ENCODE measurements at places on chromosomes 3 and 15.
A peak's percentile ranks its signal among the peaks of the same experiment; 100 is the strongest.

DNA sequence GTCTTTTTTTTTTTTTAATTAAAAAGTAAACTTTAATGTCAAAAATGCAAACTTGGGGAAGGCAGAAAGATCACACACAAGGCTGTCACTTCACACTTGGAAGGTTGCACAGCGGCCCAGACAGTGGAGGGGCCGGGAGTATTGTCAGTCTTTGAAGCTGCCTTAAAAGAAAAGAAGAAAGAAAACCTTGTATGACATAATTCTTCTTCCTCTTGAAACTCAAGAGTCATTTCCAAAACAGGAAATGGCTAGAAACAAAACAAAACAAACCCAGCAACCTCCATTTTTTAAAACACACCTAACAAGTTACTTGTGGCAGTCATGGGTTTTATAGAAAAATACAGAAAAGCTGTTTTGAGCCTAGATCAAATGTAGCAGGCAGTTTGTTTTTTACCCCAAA is 68.1 kb upstream of the MAGI1 start:
- DNase-seq = peak; percentile 29

DNA sequence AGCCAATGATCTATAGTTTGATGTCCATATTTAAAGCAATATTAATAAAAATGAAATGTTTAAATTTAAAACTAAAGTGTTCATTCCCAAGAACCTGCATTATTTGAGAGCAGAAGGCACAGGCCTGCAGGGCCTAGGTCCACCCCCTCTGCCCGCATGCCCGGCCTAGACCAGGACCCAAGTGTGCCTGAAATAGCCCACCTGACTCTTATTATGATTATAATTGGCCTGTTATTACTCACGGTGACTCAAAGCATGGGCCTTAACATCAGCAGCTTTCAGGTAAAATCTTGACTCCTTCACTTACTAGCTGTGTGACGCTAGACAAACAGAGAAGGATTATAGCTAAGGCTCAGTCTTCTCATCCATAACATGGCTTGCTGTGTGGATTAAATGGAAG is 128.8 kb downstream of the PLCL2 start:
- DNase-seq = no peak

DNA sequence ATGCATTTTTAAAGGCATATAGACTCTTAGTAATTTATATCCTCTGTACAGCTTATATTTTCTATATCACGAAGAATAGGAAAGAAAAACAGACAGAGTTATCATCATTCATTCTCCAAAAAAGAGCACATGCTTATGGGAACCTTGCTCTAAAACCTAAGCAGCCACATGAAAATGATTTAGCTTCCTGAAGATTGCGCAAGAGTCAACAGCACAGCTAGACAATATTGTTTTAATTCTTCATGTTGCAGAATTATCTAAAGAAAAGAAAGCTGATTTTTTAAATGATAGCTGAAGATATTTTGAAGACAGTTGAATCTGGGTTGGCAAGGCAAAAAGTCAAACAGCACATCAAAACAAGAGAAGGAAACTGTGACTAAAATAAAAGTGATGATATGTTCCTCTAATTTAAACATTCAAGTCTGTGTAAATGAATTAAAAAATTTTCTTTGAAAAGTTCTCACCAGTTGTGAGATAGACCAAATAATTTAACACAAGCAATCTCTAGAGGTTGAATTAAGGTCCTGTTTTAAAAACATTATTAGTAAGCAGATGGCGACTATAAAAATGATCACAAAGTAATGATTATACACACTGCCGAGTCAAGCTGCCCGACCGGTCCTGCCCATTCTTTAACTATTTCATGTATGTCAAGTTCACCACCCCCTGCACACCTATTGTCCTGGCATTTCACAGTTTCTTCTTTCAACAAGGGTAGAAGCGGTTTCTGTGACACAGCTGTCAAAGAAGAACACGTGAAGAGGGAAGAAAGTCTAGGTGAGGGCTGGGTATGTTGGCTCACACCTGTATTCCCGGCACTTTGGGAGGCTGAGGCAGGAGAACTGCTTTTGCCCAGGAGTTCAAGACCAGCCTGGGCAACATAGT is 74.2 kb upstream of the BHLHE40 start:
- DNase-seq = peak; percentile 78

DNA sequence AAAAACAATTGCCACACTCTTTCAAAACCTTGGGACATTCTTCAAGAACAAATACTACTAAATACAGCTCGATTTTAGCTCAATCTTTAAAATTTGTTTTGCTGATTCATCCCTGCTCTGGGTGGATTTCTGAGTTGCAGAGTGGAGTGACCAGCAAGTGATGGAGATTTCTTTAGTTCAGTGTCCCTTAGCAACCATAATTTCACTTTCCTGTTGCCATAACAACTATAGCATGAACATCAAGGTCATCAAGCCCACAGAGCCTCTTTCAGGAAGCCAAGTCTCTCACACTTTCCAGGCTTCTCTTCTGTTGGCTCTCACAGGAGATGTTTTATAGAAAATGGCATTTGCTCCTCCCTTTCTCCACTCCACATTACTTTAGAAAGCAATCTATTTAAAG is 597.2 kb upstream of the ADAMTS9 start:
- peak; percentile 4 for DNase-seq

DNA sequence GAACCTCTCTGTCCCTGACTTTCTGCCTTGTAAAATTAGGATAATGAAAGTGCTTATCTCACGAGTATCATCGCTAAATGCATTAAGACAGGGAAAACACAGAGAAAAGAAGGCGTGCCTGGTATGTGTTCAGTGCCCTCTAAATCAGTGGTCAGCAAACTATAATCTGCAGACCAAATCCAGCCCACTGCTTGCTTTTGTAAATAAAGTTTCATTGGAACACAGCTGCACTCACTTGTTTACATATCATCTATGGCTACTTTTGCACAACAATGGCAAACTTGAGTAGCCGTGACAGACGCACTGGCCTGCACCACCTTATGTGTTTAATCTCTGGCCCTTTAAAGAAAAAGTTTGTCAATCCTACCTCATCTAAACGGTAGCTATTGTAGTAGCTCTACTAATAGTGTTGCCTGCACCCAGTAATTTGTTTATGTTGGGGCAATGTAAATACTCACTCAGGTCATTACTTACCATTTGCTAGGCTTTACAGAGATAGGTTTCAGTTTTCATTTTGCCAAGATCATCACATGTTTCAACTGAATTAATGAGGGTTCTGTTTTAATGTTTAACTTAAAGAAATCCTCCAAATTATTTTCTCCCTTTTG is 229.4 kb downstream of the FEZF2 start:
- DNase-seq = no peak

- DNase-seq = peak; percentile 75
Measured at GRCh38 chr3:45154641-45155147, 8.5 kb upstream of the CDCP1 start.

- DNase-seq = peak; percentile 66
Measured at GRCh38 chr15:61839546-61839945, 220.7 kb downstream of the VPS13C start.

DNA sequence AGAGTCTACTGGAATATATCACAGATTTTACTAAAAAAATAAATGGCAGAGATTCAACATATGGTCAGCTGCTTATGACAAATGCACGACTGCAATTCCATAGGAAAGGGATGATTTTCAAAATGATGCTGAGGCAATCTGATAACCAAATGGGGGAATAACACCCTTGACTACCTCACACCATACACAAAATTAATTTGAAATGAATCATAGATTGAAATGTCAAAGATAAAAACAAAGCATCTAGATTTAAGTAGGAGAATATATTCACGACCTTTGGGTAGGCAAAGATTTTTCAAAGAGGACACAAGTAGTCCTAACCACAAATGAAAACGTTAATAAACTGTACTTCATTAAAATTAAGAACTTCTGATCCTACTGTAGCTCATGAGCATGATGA is 11.2 kb downstream of the SENP7 start:
- DNase-seq = no peak

DNA sequence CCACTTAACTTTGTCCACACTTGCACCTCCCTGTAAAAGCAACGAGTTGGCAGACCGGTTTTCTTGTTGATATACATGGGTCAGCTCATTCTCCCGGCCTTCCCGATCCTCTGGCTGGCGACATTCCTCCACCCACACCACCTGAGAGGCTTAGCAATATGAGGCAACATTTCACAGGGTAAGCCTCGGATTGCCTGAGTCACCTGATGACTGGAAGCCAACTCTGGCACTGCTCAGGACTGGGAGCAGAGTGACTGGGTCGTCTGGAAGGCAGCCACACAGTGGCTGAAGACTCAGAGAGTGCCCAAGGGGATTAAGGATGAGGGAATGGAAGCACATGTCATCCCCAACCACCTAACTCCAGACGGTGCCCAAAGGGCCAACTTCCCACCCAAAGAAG is 9.8 kb downstream of the HOMER2 start:
- DNase-seq = peak; percentile 9

GRCh38 chr15:31526916-31527690 is 200.5 kb downstream of the KLF13 start:
- DNase-seq = no peak

- DNase-seq = no peak
Measured at GRCh38 chr15:89356634-89357298, 22.1 kb upstream of the POLG start.

GRCh38 chr3:11713171-11713570 is 69.5 kb upstream of the VGLL4 start:
- DNase-seq = no peak

GRCh38 chr3:45554006-45554666 is 40.4 kb upstream of the LIMD1 start:
- peak; percentile 53 for DNase-seq

GRCh38 chr3:99896482-99896881 is 78.8 kb downstream of the CMSS1 start:
- DNase-seq = no peak

- peak; percentile 22 for DNase-seq
Measured at GRCh38 chr15:90062023-90062442, 40.2 kb downstream of the IDH2 start.

DNA sequence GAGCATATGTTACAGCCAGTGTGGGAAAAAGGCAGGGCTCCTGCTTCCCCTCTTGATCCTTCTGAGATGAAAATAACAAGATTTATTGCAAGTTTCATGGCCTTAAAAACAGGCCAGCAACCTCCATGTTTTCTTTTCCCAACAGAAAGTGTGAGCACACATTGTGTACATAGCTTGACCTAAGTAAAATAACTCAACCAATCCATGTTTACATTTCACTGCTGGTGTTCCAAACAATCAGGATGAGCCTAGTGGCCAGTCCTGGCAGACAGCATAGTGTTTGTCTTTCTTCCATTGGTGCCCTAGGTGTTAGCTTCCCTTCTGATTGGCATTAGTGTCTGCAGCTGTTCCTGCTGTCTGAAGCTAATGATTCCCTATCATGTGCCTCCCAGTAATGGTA is 847.7 kb downstream of the EPHA3 start:
- no peak for DNase-seq

All from iris pigment epithelial cell (primary cell).